SK-N-MC (cell line): ENCODE measurements at places on chromosomes 4 and X.

DNA sequence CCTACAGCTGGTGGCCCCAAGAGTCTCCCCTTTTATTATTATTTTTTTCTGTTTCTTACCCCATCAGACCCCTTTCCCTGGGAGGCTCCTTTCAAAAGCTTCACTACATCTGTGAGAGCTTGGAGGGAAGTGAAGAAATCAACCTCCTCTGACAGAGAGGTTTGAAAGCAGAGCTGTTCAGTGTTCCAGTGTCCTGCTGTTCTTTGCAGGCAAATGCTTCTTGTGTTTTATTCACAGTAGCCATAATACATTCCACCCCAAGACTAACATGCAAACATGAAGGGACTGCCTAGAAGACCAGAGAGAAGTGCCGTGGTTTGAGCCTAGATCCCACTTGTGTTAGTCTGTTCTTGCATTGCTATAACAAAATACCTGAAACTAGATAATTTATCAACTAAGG lies 192.1 kb downstream of the PTTG2 start:
- DNase-seq: no peak

DNA sequence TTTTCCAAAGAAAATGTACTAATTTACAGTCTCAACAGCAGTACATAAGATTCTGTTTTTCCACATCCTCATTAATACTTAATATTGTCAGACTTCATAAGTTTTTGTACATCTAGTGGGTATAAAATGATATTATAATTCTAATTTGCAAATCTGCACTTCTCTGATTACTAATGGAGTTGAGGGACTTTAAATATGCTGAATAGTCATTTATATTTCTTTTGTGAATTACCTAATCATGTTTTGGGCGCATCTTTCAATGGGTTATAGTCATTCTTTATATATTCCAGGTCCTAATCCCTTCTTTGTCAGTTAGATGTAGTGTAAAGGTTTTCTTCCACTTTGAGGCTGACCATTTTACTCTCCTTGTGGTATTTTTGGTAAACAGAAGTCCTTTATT lies 96.1 kb downstream of the KDR start:
- no peak for DNase-seq

- no peak for DNase-seq
These were observed 1957.4 kb upstream of the TENM3 start for GRCh38 chr4:180285796-180286195.

GRCh38 chrX:19707246-19707871 lies 180.0 kb downstream of the SH3KBP1 start:
- DNase-seq: no peak

- DNase-seq: peak; percentile 8
These were observed 38.5 kb upstream of the TAPT1 start for GRCh38 chr4:16264798-16265197.

- no peak for DNase-seq
These were observed 154.8 kb upstream of the ZFP42 start for GRCh38 chr4:187840814-187841213.

DNA sequence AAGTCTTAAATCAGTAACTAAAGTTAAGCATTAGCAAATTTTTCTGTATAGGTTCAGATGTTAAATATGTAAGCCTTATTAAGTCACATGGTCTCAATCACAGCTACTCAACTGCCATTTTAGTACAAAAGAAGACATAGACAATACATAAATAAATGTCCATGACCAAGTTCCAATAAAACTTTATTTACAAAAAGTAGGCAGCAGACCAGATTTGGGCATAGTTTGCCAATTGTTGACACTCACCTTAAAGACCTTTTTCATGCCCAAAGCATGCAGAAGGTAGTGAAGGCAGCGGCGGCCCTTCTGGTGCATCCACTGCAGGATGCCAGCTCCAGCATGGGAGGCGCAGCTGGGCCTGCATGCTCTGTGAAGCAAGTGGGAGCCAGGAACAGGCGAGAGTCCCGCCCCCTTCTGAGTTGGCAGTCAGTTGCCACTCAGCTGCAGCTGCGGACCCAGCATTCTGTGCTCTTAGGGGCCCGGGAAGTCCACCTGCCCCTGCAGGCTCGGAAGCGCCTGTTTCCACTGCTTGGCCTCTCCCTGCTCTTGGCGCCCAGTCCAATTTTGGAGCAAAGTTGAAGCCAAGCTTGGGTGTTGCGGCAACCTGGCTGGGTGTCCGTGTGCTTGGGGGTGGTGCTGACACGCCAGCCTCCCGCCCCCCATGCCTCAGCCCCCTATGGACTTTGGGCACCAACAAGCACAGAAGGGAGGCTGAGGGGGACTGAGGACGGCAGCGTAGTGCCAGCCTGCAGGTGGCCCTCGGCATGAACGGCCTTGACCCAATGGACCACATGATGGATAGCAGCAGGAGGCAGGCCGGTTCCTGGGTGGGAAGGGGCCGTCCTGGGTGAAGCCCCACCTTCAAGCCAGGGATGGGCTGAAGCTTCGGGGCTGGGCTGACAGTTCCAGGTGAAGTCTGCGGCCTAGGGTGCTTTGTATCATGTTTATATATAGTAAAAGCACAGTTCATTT lies 42.4 kb upstream of the PABPC4L start:
- no peak for DNase-seq

- DNase-seq: no peak
These were observed 600.6 kb downstream of the ANKRD50 start for GRCh38 chr4:124111922-124112321.
